CD8-positive, alpha-beta memory T cell (primary cell): ENCODE measurements at places on chromosomes 2 and 18. TPM values are rescaled to one million over a fixed set of nuclear protein-coding genes. Genes with fewer than 3 reads are reported as not detected.

NEURL3 gene
- total RNA-seq: 0.22 TPM

IL1A gene
- 3.1 TPM for total RNA-seq

RBM45 gene
- 11.9 TPM for total RNA-seq

CCDC138 gene
- total RNA-seq: 16.2 TPM

GNAL gene
- 0.04 TPM for total RNA-seq

PPP1R1C gene
- total RNA-seq: not detected

SLC9A4 gene
- not detected for total RNA-seq

NPAS2 gene
- 0.75 TPM for total RNA-seq

GRCh38 chr2:64939332-64939917 is 49.8 kb upstream of the SLC1A4 start:
- DNase-seq: no peak
- H3K27me3 ChIP-seq: no peaks in the 10 kb centered on the region
- no peaks in the 10 kb centered on the region for H3K36me3 ChIP-seq
- no peak overlapping the region for H3K4me3 ChIP-seq
- no peaks in the 10 kb centered on the region for H3K4me1 ChIP-seq

GRCh38 chr18:40738321-40738880 is 1216.6 kb upstream of the PIK3C3 start:
- no peak for DNase-seq
- no peak overlapping the region for H3K27ac ChIP-seq
- no peaks in the 10 kb centered on the region for H3K27me3 ChIP-seq
- H3K36me3 ChIP-seq: no peaks in the 10 kb centered on the region
- H3K4me3 ChIP-seq: no peak overlapping the region
- H3K4me1 ChIP-seq: no peaks in the 10 kb centered on the region

DNA sequence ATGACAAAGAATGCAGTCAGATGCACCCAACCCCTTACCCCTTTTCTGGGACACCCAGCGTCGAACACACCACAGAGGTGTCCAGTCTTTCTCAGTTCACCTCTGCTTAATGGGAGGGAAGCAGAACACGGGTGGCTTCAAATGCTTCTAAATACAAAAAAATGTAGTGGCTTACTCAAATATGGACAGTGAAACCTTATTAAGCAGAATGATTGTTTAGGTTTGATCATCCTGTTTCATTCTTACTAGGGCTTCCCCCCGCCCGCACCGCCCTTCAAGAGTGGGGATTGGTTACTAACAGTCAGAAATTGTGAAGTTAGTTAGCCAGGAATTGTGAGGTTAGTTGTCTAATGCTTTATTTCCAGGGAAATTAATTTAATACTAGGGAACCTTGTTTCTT is 21.6 kb downstream of the ATG16L1 start:
- DNase-seq: no peak
- H3K36me3 ChIP-seq: peaks cover 60% of the 10 kb centered on the region
- H3K27me3 ChIP-seq: no peaks in the 10 kb centered on the region
- no peak overlapping the region for H3K4me3 ChIP-seq
- peaks cover 52% of the 10 kb centered on the region for H3K4me1 ChIP-seq
- H3K27ac ChIP-seq: no peak overlapping the region

DNA sequence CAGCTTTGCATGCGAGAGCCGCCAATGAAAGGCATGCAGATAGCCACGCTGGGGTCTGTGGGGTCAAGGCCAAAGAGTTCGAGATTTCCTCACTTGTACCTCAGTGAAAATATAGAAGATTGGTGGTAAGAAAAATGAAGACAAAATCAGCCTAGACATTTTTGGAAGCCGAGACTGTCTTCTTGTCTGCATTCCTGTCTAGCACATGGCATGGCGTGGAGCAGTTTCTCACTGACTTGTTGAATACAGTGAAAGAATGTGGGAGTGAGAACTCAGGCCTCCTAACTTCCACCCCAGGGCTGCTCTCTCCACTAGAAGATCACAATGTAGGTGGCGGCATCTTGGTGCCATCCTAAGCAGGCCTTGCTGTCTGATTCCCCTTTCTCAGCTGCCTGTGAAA is 740.8 kb upstream of the HS6ST1 start:
- no peaks in the 10 kb centered on the region for H3K27me3 ChIP-seq
- no peak overlapping the region for H3K4me3 ChIP-seq
- H3K27ac ChIP-seq: no peak overlapping the region
- DNase-seq: no peak
- H3K36me3 ChIP-seq: no peaks in the 10 kb centered on the region

GRCh38 chr18:59640721-59641120 is 56.5 kb downstream of the CCBE1 start:
- no peak for DNase-seq
- no peak overlapping the region for H3K27ac ChIP-seq
- no peaks in the 10 kb centered on the region for H3K4me1 ChIP-seq
- no peaks in the 10 kb centered on the region for H3K36me3 ChIP-seq

DNA sequence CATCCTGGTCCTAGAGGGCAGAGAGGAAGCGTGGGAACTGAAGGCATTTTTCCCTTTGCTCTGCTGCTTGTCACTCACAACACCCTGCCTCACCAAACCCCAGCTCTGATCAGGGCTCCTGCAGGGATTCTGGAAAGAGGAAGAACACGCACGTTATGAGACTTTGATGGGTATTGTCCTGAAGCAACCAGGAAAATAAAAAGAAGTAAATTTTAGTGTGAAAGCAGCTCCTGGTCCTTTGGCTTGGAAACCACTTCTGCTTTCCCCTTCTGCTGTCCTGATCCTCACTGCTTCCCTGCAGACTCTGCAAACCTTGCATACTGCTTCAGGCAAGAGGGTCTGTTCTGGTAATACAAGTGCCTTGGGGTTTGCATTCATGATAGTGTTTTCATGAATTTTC is 164.1 kb downstream of the SLC8A1 start:
- DNase-seq: no peak
- no peak overlapping the region for H3K27ac ChIP-seq
- no peaks in the 10 kb centered on the region for H3K27me3 ChIP-seq
- H3K4me1 ChIP-seq: no peaks in the 10 kb centered on the region
- H3K4me3 ChIP-seq: no peak overlapping the region
- no peaks in the 10 kb centered on the region for H3K36me3 ChIP-seq

DNA sequence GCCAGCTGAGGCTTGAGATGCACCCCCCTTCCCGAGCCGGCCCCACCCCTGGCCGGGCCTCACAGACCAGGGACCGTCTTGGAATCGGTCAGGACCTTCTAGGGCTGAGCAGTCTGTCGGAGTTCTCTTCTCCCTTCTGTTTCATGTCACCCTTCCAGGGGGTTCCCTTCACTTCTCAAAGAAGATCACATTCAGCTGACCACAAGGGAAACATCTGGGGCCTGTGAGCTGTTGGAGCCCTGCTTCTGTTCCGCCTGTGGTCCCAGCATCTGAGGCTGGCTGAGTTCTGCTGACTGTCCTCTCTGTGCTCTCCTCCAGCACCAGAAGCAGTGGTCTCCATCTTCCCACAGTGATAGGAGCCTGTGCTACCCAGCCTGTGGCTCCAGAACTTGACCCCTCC is 106.5 kb downstream of the SEPTIN10 start:
- H3K4me3 ChIP-seq: no peak overlapping the region
- DNase-seq: no peak
- H3K4me1 ChIP-seq: no peaks in the 10 kb centered on the region
- no peak overlapping the region for H3K27ac ChIP-seq
- H3K36me3 ChIP-seq: no peaks in the 10 kb centered on the region

GRCh38 chr2:148754864-148755263 is 110.3 kb downstream of the EPC2 start:
- H3K27me3 ChIP-seq: no peaks in the 10 kb centered on the region
- no peaks in the 10 kb centered on the region for H3K4me1 ChIP-seq
- no peak overlapping the region for H3K27ac ChIP-seq
- DNase-seq: no peak
- no peak overlapping the region for H3K4me3 ChIP-seq

- H3K4me3 ChIP-seq: no peak overlapping the region
- H3K27me3 ChIP-seq: no peaks in the 10 kb centered on the region
- no peak for DNase-seq
- no peak overlapping the region for H3K27ac ChIP-seq
- no peaks in the 10 kb centered on the region for H3K36me3 ChIP-seq
Observed at GRCh38 chr2:196059491-196059960, 9.1 kb downstream of the DNAH7 start.

DNA sequence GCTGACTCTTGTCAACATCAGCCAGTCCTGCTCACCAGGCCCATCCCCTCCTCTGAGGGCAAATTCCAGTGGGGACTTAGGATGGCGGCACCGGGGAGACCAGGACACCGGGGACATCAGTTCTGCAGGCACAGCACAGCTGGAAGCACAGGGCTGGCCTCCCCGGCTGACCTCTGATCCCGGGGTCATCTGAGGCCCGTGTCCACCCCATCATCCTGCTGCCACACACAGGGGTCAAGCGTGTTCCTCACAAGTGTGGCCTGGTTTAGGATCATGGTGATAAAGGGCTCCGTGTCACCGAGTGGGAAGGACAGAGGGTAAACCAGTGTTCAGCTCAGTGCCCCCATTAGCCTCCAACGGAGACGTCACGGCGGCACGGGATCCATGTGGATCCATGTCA is 58.1 kb upstream of the CTDP1 start:
- H3K36me3 ChIP-seq: no peaks in the 10 kb centered on the region
- H3K27ac ChIP-seq: no peak overlapping the region
- no peak overlapping the region for H3K4me3 ChIP-seq
- peaks cover 7% of the 10 kb centered on the region for H3K27me3 ChIP-seq
- no peak for DNase-seq
- no peaks in the 10 kb centered on the region for H3K4me1 ChIP-seq

DNA sequence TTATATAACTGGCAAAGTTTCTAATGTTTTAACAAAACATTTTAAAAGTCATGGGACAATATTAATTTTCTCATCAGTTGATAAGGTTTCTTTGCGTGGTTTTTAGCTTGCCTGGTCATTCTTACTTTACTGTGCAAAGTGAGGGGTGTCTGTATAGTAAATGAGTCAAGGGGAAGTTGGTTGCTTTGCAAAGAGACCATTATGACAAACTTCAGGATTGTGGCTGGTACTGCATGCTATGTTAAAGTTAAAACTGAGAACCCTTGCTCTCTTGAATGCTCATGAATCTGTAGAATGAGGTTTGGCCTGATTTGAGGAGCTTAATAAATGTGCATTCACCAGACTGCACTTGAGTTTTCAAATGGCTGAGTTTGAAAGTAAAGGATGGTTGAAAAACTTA is 47.0 kb downstream of the COL4A4 start:
- no peaks in the 10 kb centered on the region for H3K4me1 ChIP-seq
- H3K36me3 ChIP-seq: no peaks in the 10 kb centered on the region
- no peak overlapping the region for H3K27ac ChIP-seq
- H3K27me3 ChIP-seq: no peaks in the 10 kb centered on the region

GRCh38 chr2:175203621-175204496 is 22.3 kb upstream of the ATP5MC3 start:
- H3K4me1 ChIP-seq: no peaks in the 10 kb centered on the region
- H3K4me3 ChIP-seq: no peak overlapping the region
- peaks cover 4% of the 10 kb centered on the region for H3K27me3 ChIP-seq
- H3K27ac ChIP-seq: no peak overlapping the region
- H3K36me3 ChIP-seq: no peaks in the 10 kb centered on the region

- DNase-seq: no peak
- H3K27ac ChIP-seq: no peak overlapping the region
- H3K36me3 ChIP-seq: no peaks in the 10 kb centered on the region
- H3K4me3 ChIP-seq: no peak overlapping the region
Observed at GRCh38 chr2:240205348-240205747, 64.9 kb upstream of the OTOS start.

DNA sequence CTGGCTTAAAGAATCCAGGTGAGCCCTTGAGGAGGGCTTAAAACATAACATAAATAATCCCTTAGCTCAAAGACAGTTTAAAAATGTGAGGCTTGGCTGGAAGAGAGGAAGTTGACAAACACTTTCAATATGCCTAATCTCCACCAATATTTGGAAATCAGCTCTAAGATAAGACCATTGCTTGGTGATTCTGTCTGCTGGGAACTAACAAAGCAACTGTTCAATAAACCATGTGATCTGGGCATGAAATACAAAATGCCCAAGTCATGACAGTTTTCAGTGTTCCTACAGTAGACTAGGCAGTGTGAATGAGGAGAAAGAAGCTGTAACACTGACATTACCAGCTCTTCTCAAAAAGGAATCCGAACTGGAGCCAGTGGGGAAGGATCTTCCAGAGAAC is 10.7 kb downstream of the MFF start:
- peaks cover 5% of the 10 kb centered on the region for H3K36me3 ChIP-seq
- no peak for DNase-seq
- no peak overlapping the region for H3K27ac ChIP-seq

DNA sequence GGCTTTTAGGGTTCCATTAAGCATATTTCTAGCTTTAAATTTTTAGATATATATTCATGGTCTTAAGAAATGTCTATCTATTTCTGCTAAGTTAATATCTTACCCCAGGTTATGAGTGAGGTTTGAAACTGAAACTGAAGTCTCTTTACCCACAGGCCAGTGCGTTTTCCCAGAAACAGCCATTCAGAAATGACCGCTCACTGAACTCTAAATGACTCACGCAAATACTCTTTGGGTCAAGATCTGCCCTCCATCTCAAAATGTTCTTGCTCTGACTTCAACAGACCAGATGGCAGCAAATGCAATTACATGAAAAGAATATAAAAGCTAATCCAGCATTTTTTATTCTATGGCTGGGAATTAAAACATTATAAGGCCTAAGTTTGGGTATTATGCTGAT is 315.2 kb downstream of the TDRD15 start:
- H3K27me3 ChIP-seq: no peaks in the 10 kb centered on the region
- H3K27ac ChIP-seq: no peak overlapping the region
- H3K4me1 ChIP-seq: no peaks in the 10 kb centered on the region
- DNase-seq: no peak

DNA sequence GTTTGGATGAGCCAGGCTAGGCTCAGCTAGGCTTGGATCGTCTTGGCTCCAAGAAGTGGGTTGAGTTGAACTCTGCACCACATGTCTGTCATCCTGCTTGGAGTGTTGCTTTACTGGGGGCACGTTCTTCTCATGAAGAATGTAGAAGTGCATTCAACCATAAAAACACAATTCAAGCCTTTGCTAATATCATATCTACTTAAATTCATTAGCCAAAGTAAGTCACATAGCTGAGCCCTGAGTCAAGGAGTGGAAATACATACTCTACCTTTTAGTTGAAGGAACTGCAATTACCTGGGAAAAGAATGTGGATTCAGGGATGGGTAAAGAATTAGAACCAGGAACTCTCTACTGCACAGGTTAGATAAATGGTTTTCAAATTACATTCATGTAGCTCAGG is 360.4 kb upstream of the KCNH7 start:
- H3K4me3 ChIP-seq: no peak overlapping the region
- no peaks in the 10 kb centered on the region for H3K4me1 ChIP-seq
- H3K36me3 ChIP-seq: no peaks in the 10 kb centered on the region
- no peak for DNase-seq
- H3K27ac ChIP-seq: no peak overlapping the region

- no peaks in the 10 kb centered on the region for H3K36me3 ChIP-seq
- H3K27ac ChIP-seq: no peak overlapping the region
- no peak for DNase-seq
- H3K4me1 ChIP-seq: no peaks in the 10 kb centered on the region
- H3K27me3 ChIP-seq: no peaks in the 10 kb centered on the region
- H3K4me3 ChIP-seq: no peak overlapping the region
Observed at GRCh38 chr2:29487967-29488555, 372.8 kb downstream of the CLIP4 start.

GRCh38 chr18:44518091-44518615 is 162.5 kb upstream of the SETBP1 start:
- no peak overlapping the region for H3K4me3 ChIP-seq
- DNase-seq: no peak
- H3K27ac ChIP-seq: no peak overlapping the region
- no peaks in the 10 kb centered on the region for H3K4me1 ChIP-seq
- no peaks in the 10 kb centered on the region for H3K36me3 ChIP-seq
